ENCODE measurements at places on chromosomes 7 and 10. TPM values are rescaled to one million over a fixed set of nuclear protein-coding genes. Genes with fewer than 3 reads are reported as not detected.

- no peak for DNase-seq
These were observed 146.5 kb downstream of the PHF14 start for GRCh38 chr7:11120068-11120664.

- DNase-seq, result peak; percentile 35
These were observed 216.3 kb upstream of the SHH start for GRCh38 chr7:156028521-156028920.

GRCh38 chr10:79143879-79144278 is 75.1 kb downstream of the ZMIZ1 start:
- DNase-seq, result no peak

DNA sequence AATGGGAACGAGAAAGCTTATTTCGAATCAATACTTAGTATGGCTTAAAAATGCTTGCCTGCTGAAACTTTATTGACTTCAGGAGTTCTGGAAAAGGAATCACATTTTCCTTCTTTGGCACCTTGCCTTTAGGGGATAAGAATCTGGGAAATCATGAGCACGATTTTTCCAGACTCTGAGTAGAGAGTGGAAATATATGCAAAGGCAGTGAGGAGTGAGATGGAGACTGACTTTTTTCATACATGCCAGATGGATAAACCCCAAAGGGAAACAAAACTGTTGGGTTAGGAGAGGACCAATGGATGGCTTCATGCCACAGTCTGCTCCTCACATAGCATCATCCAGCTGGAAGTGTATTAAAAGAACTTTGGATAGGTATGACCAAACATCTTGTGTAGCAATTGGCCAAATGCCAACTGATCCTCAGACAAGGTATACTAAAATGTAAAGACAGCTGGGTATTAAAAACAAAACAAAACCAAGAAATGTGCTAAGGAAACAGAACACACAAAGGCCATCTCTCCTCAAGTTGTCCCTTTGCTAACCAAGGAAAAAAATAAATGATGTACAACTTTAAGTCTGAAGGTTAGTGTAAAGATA is 1.7 kb downstream of the COL28A1 start:
- DNase-seq, result no peak

GRCh38 chr7:136687693-136688322 is 180.6 kb upstream of the CHRM2 start:
- DNase-seq, result no peak

GRCh38 chr7:152672626-152673025 is 3.3 kb downstream of the XRCC2 start:
- DNase-seq, result no peak

DNA sequence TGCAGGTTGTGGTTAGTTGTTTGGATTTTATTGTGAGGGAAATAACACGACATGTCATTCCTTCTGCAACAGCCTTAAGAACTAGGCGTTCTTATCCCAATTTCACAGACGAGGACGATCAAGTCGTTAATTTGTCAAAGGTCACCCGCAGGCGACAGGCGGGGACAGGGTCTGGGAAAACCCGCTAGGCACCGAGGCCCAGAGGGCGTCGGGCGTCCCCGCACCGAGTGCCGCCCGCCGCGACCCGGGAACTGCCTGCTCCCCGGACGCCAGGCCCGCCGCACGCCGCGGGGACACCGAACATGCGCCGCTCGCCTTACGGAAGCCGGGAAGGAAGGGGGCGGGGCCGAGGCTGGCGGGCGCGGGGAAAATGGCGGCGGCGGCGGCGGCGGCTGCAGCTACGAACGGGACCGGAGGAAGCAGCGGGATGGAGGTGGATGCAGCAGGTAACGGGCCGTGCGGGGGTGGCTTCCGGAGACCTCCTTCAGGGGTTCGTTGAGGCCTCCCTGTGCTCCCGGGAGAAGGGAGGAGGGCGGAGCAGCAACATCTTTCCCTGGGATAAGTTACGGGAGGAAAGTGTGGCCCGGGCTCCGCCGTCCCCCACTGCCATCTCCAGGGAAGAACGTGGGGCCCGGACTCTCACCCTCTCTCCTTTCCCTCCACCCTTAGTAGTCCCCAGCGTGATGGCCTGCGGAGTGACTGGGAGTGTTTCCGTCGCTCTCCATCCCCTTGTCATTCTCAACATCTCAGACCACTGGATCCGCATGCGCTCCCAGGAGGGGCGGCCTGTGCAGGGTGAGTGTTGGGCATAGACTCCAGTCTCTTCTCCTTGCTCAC is at the start of gene COPS6:
COPS6 (plus strand) TSS at position 349 of the 837 bp plus-strand sequence; CDS start at position 371, 22 bp downstream.
- DNase-seq, result no peak

- no peak for DNase-seq
These were observed 85.2 kb upstream of the SEMA3C start for GRCh38 chr7:81004098-81004497.

- DNase-seq, result no peak
These were observed 194.6 kb downstream of the COBL start for GRCh38 chr7:51121931-51122425.

- no peak for DNase-seq
These were observed 6.3 kb upstream of the C10orf95 start for GRCh38 chr10:102457591-102458150.

The LIPM gene
- total RNA-seq, result not detected

The TMEM236 gene
- total RNA-seq, result 0.11 TPM

All from H1 (cell line).